MCF 10A (cell line): ENCODE measurements at places on chromosomes 3 and 15. TPM values are rescaled to one million over a fixed set of nuclear protein-coding genes. Genes with fewer than 3 reads are reported as not detected.

ZBED2 gene
- total RNA-seq: 6.5 and 19.0 TPM in 2 replicates

PLSCR2 gene
- total RNA-seq: not detected in 2 replicates

SCG3 gene
- not detected in 2 replicates for total RNA-seq

EXD1 gene
- 0.12 and 0.37 TPM in 2 replicates for total RNA-seq

SOX14 gene
- total RNA-seq: not detected in 2 replicates
